NCI-H1436 treated with DMSO at 0.1 percent for 48 hours (cell line): ENCODE measurements at places on chromosomes 4 and X.

- no peak for DNase-seq
Observed at GRCh38 chrX:115906881-115907280, 263.7 kb upstream of the AGTR2 start.

- DNase-seq = no peak
Observed at GRCh38 chrX:150038986-150039599, 100.8 kb upstream of the EOLA2 start.

GRCh38 chr4:186634591-186635128 lies 79.3 kb upstream of the MTNR1A start:
- no peak for DNase-seq

GRCh38 chrX:29948653-29949052 lies 266.7 kb upstream of the MAGEB2 start:
- no peak for DNase-seq

- no peak for DNase-seq
Observed at GRCh38 chr4:174373821-174374220, 90.1 kb downstream of the CEP44 start.

GRCh38 chr4:92064574-92064973 lies 239.2 kb upstream of the GRID2 start:
- DNase-seq = no peak

DNA sequence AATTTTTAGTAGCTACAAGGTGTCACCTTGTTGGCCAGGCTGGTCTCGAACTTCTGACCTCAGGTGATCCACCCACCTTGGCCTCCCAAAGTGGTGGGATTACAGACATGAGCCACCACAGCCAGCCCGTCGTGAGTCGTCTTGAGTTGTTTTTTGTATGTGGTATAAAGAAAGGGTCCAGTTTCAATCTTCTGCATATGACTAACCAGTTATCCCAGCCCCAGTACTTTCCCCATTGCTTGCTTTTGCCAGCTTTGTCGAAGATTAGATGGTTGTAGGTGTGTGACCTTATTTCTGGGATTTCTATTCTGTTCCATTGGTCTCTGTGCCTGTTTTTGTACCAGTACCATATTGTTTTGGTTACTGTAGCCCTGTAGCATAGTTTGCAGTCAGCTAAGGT lies 105.9 kb downstream of the OR13H1 start:
- no peak for DNase-seq

DNA sequence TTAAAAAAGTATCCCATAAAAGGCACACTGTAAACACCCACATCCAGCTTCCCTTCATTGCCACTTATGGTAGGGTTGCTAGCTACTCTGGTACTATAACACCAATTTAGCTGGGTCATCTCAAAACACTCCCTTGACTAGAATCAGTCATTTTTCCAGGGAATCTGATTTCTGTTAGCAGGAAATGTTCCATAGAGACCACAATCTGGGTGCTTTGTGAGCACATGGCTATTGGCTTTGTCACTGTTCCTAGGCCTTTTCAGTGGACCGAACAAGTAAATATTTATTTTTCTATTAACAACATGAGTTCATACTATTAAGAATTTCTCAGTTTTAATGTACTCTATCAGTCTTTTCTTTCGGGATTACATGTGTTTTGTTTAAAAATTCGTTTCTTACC lies 404.7 kb upstream of the GNPDA2 start:
- DNase-seq = no peak

- DNase-seq = no peak
Observed at GRCh38 chr4:71833232-71833900, 49.5 kb upstream of the GC start.

GRCh38 chrX:35292522-35292921 lies 349.9 kb downstream of the FAM47B start:
- DNase-seq = no peak

DNA sequence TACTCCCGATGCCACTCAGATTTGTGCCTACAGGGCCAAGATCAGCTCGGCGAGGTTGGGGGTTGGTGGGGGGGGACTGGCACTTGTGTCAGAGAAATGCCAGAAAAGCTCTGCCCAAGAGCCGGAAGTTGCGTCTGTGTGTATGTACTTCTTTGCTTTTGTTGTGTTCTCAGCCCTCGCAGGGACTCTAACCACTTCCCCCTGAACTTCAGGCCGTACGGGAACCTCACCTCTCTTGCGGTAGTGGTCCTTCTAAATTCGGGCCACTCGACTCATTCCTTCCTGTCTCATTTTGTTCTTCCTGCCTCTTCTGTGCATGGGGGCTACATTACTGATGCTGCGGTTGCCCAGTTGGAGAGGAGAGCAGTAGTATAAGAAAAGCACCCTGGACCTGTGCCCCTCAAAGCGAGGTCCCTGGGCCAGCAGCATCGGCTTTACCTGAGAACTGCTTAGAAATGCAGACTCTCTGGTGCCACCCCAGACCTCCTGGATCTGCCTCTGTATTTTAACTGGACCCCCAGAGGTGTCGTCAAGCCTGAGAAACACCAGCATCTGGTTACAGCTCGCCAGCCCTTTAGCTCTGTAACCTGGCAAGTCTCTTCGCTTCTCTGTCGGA lies 146.3 kb upstream of the RPS6KA3 start:
- DNase-seq = no peak

DNA sequence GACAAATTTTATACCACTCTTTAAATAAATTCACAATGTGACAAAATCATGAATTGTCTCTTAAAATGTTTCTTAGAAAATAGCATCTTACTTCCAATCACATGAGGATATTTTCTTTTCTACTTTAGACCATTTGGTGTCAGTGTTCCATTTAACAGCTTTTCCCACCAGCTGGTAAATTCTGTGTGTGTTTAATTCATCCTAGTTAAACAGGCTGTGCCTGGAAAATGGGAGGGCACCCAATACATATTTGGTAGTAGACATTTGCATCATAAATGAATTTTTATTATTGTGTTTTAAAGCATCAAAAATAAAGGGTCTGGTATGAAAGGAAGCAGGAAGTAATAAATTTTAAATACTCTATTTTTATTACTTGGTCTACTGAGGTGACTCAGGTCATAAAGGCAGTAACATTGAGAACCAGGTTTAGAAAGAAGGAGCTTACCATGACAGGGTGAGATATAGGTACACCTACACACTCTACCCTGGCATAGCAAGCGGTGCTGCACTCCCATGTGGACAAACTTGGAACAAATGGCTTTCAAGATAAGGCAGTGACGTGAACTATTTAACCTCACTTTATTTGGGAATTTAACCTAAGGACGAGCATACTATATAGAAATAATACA lies 344.5 kb downstream of the BMPR1B start:
- no peak for DNase-seq

GRCh38 chrX:125108921-125109320 lies 210.8 kb upstream of the TEX13C start:
- no peak for DNase-seq
